ENCODE measurements at places on chromosomes 1 and 21. TPM values are rescaled to one million over a fixed set of nuclear protein-coding genes. Genes with fewer than 3 reads are reported as not detected.

DNA sequence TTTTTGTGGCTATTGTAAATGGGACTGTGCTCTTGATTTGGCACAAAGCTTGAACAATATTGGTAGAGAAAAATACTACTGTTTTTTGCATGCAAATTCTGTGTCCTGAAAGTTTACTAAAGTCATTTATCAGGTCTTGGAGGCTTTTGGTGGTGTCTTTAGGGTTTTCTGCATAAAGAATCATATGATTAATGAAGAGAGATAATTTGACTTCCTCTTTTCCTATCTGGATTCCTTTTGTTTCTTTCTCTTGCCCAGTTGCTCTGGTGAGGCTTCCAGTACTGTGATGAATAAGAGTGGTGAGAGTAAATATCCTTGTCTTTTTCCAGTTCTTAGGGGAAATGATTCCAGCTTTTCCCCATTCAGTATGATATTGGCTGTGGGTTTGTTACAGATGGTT, 1166.7 kb downstream of the NCAM2 start:
- no peak for DNase-seq

DNA sequence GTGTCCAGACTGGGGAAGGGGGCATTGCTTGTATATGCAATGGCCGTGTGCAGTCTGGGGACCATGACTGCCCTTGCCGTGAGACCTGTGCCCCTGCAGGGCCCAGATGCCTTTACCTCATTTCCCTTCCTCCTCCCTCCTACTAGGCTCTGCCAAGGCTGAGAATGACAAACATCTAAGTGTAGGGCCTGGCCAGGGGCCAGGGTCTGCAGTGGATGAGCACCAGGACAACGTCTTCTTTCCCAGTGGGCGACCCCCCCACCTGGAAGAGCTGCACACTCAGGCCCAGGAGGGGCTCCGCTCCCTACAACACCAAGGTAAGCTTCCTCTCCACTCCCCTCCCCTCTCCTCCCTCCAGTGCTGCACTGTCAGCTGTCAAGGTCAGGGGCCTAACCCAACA, 49.5 kb downstream of the YARS1 start:
- peak; percentile 28 for DNase-seq

- DNase-seq: peak; percentile 60
Observed at GRCh38 chr1:11691302-11691914, at the start of gene DRAXIN. Gene DRAXIN (plus strand): TSS chr1:11691710. CDS start chr1:11706259, 14,549 bp downstream.

DNA sequence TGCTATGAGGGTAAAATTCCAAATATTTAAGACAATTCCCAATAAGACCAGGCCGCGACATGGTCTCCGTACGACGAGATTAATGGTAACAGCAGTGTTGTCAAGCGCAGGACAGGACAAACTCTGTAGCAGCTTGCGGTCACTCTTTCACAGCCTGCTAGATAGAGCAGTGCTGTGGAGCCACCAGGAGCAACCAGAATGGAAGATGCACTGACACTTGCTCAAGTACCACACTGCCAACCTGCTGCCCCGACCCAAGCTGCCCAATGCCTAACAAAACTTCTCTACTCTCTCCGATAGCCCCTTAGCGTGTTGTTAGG, 636 bp downstream of the WARS2 start:
- DNase-seq: no peak

DNA sequence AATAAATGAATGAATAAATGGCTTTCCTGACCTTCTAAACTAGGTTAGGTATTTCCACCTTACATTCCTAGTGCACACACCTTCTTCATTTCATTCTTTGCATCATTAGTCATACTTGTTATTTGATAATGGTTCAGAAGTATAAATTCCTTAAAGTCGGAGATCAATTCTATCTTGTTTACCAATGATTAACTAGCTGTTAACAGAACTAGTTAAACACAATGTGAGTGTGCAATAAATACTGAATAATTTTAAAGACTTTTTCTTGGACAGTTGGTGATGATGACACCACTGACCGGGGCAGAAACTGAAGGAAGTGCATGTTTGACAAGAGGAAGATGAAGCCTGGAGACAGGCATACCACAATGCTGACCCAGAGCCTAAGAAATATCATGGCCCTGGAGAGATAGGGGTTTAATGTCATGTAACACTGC, 207.1 kb upstream of the DEPDC1 start:
- no peak for DNase-seq

DNA sequence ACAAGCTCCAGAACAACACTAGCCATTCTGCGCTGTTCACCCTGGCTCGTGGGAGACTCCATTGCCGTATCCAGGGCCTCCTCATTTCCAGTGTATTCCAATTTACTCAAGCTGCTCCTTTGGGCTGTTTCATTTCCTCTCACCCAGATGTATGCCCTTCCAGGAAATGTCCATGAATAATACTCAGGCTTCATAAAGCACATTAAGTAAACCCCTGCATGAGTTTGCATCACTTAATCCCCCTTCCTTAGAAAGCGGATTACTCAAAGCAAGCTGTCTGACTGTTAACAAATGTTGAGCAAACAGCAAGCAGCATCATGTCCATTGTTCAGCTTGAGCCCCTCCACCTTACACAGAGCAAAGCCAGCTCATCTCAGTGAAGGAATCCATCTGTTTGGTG, 403.6 kb upstream of the PBX1 start:
- DNase-seq: peak; percentile 11

DNA sequence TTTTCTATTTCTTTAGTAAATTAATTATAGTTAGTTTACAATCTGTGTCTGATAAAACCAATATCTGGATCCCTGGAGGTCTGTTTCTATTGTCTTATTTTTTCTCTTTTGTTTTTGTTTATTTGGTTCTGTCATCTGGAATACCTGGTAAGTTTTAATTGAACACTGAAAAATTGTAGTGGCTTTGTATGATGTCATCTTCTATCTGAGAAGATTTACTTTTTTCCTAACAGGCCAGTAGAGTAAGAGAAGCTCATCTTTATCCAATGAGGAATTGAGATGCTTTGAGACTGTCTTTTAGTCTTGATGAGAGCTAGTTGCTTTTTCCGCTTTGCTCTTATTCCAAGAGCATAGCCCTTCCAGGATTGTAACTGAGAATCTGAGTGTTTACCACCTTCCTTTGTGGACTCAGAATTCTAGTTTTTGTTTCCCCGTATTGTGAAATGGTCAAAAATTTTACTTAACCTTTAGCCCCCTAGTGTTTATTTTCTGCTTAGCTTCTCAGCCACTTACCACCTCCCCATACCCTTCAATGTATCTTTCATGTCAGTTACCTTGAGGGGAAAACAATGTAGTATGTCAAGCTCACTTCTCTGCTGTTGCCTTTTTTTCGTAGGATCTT, 25.0 kb downstream of the PTGFRN start:
- no peak for DNase-seq

GRCh38 chr1:220160027-220160426, 66.1 kb downstream of the IARS2 start:
- DNase-seq: no peak

GRCh38 chr1:234325878-234326496, 47.3 kb upstream of the COA6 start:
- no peak for DNase-seq

- DNase-seq: no peak
Observed at GRCh38 chr1:61556631-61557030, 168.3 kb downstream of the TM2D1 start.

The SLC35F3 gene
- 1.3 TPM for polyA plus RNA-seq

The ANGPTL1 gene
- polyA plus RNA-seq: 28.5 TPM

The TMEM269 gene
- polyA plus RNA-seq: not detected
